ENCODE measurements at places on chromosomes 2 and 18.

DNA sequence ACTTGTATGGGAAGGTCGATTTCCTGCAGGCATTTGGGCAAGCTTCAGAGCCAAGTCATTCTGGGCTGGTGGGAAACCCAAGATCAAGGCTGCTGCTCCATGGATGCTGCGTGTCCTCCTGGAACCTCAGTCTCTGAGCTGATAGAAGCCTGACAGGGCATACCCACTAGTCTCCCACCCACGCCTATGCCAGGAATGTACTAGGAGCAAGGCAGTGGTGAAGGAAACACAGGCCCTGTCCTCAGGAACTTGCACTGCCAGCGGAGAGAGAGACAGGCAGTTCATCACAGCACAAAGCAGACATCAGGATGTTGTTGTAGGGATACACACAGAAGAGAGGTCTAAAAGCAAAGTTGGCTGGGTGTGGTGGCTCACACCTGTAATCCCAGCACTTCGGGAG lies 84.2 kb downstream of the PLB1 start:
- DNase-seq, result no peak

DNA sequence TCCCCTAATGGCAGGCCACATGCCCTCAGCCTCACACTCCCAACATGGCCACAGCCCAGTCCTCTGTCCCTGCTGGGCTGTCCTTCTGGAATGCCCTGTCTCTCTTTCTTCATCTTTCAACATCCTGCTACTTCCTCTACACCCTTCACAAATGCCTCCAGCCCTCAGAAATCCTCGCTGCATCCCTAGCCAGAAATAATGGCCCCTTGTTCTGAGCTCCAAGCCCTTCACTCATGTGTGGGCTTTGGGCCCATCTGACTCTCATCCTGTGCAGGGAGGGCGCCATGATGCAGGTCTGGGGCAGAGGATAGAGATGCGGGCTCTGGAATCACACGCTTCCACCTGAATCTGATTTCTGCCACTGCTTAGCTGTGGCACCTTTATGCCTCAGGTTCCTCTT lies 181.9 kb downstream of the TNS1 start:
- DNase-seq, result no peak

GRCh38 chr18:65606551-65607130 lies 144.2 kb upstream of the CDH7 start:
- DNase-seq, result no peak

DNA sequence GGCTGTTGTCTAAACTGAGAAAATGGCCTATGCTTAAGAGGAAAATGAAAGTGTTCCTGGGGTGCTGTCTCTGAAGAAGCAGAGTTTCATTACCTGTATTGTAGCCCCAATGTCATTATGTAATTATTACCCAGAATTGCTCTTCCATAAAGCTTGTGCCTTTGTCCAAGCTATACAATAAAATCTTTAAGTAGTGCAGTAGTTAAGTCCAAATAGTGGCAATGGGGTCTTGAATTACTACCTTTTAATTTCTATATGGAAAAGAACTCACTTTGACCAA lies 13.8 kb upstream of the ALLC start:
- no peak for DNase-seq

DNA sequence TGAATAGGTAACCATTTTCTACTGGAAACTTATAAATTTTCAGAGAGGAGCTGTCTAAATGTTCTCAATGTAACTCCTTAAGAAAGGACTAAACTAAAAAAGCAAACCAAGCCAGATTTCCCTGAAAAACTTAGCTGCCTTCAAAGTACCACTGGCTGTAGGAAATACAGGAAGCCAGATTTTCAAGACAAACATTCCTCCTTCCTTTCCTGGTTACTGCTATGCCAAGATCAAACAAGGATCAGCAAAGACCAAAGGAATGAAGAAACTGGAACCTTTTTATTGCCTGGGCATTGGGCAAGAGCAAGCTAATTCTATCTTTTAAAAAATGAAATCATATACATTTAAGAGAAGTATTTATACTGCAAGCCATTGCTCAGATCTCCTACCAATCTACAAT lies 212.7 kb downstream of the DYM start:
- no peak for DNase-seq

DNA sequence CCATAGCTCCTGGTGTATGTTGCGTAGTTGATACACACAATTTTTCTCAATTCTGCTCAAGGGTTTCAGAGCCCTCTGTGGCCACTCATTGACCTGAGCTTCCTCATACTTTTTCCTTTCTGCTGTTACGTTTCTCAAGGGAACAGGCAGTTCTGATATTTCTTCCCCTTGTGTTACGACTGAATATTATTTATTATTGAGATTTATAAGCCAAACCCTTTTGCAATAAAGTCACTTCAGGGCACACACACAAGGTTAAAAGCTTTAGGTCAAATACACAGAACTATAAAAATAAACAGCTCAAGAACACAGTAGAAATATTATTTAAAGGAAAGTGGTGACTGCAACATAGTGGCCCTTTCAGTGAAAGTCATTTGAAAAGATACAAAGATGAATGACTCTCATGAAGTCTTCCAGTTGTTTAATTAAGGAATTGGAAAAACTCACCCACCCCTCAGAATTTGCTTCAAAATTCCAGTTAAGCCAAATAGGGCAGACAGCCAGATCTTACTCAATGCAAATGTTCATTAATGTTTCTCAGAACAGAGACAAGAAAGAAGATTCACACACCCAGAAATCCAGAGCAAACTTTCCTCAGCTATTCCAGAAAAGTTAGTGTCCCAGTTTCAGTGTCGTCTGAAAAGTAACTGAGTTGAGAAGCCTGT lies 179.7 kb downstream of the TRIB2 start:
- no peak for DNase-seq

DNA sequence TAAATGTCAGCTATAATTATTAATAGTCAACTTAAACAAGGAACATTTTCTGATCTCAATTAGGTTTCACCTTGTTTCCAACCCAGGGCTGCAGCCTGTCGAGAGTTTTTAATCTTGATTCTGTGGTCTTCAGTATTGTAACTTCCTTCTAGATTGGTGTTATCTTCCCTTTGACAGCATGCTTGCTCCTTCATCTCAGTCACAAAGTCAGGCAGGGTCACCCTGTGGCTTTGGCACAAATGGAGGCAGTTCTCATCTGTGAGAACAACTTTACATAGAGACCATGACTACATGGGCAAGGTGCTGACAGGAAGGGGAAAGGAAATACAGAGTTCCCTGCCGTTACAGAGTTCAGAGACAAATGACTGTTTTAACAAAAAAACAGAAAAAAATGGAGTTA lies 50.5 kb downstream of the HNRNPLL start:
- no peak for DNase-seq

- no peak for DNase-seq
Observed at GRCh38 chr18:62651276-62652056, 63.9 kb upstream of the PHLPP1 start.

All from T-helper 9 cell (primary cell).